ENCODE measurements at places on chromosomes 1 and 21.
A peak's percentile ranks its signal among the peaks of the same experiment; 100 is the strongest.

GRCh38 chr1:17654519-17654918 lies 100.6 kb upstream of the ACTL8 start:
- DNase-seq: no peak

- no peak for DNase-seq
These were observed 1.2 kb downstream of the PPT1 start for GRCh38 chr1:40095806-40096205.

DNA sequence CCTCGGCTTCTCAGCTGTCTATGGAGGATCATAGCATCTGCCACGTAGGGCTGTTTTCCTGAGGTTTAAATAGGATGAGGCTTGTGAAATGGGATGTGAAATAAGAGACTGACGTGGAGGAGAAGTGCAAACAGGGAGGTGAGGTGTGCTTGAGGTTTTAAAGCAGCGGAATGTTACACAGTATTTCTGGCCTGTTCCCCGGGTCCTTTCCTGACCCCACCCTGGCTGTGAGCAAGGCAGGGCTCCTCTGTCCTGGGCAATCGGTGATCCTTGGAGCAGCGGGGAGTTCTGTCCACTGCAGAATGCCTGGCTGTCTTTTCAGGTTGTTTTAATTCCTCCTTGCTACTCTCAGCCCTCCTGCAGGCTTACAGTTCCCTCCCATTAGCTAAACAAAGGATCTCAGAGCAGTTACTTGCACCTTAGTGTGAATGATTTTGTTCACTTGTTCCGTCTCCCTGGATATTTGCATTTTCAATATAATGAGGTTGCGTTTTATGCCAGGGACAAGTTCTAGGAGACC lies 38.6 kb downstream of the LHX4 start:
- DNase-seq: no peak

GRCh38 chr1:193697776-193698175 lies 511.4 kb upstream of the B3GALT2 start:
- DNase-seq: no peak

GRCh38 chr1:212062832-212063438 lies 27.4 kb downstream of the DTL start:
- no peak for DNase-seq

- DNase-seq: no peak
These were observed 1206.2 kb upstream of the NCAM2 start for GRCh38 chr21:19792004-19792403.

DNA sequence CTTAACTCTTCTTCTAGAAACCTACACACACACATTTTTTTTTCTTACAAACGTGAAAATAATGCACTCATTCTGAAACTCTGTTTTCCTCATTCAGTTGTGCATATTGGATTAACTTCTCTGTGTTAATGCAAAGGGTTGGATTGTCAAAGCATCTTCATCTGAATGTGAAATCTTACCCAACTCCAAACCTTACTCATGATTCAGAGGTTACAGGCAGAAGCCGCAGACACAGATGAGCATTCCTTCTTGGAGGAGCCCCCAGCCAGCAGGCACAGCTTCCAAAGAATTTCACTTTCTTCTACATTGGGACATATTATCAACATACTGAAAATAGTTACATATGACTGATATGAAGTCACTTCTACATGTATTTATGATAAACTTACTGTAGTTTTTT lies 15.7 kb downstream of the PATJ start:
- DNase-seq: no peak

- no peak for DNase-seq
These were observed 50.5 kb downstream of the CNN3 start for GRCh38 chr1:94876362-94876761.

DNA sequence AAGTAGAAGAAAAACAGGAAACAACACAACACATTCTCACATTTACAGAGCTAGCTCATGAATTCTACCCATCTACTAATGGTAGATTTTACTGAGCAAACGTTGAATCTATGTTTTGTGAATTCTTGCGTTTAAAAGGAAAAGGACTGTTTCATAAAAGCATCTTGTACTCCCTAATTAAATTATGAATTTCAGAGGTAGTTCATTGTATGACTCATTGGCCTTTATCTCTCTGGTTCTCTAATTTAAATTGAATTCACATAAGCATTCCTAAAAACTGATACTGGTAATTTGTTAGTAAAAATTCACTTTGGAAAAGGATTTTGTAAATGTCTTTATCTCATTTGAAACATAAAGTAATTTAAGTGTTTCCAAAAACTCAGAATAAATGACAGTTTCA lies 687.3 kb downstream of the BRINP3 start:
- no peak for DNase-seq

- no peak for DNase-seq
These were observed 67.8 kb downstream of the SLC37A1 start for GRCh38 chr21:42581336-42581992.

DNA sequence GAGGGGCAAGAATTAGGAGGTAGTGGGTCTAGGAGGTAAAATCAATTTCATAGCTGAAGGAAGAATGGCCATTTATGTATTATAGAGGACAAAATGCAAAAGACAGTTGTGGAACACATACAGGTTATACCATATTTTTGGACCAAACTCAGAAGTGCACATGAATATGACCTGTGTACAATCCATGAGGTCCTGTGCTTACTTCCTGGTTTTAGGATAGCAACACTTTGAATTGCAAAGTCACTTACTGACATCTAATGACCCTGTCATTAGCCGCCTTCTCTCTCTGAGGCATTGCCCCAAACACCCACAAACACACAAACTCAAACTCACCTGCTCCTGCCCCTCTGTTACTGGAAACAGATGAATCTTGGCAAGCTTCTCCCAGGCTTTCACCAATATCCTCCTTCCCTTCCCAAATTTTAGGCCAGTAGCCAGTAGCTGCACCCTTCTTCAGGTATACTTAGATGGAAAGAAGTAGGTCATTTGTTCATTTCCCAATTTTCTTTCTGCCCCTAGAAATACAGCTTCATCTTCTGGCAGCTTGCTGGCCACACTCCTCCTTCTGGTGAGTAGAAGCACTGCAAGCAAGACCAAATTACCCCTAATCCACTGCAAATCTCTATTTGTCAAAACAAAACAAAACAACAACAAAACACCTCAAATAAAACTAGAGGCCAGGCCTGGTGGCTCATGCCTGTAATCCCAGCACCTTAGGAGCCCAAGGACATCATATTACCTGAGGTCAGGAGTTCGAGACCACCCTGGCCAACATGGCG lies 13.7 kb upstream of the RPL5 start:
- no peak for DNase-seq

DNA sequence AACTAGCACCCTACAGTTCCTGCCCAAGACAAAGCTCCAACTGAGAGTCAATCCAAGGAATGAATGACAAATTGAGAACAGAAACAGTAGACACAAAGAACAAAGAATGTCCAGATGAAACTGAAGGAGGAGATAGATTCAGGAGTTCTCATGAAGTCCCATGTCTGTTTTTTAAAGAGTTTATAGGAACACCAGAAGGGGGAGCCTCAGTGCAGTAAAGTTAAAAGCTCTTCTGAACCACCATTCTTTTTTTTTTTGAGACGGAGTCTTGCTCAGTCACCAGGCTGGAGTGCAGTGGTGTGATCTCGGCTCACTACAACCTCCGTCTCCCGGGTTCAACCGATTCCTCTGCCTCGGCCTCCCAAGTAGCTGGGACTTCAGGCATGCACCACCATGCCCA lies 323.6 kb downstream of the MRPL39 start:
- no peak for DNase-seq

DNA sequence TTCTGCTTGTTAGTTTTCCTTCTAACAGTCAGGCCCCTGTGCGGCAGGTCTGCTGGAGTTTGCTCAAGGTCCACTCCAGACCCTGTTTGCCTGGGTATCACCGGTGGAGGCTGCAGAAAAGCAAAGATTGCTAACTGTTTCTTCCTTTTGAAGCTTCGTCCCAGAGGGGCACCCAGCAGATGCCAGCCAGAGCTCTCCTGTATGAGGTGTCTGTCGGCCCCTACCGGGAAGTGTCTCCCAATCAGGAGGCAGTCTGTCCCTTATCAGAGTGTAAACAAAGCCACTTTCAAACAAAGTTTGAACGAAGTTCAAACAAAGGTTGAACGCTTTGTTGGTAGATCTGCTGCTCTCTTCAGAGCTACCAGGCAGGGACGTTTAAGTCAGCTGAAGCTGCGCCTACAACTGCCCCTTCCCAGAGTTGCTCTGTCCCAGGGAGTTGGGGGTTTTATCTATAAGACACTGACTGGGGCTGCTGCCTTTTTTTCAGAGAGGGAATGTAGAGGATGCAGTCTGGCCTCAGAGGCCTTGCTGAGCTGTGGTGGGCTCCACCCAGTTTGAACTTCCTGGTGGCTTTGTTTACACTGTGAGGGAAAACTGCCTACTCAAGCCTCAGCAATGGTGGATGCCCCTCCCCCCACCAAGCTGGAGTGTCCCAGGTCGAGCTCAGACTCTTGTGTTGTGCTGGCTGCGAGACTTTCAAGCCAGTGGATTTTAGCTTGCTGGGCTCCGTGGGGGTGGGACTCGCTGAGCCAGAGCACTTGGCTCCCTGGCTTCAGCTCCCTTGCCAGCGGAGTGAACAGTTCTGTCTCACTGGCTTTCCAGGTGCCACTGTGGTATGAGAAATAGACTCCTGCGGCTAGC lies 401.8 kb downstream of the SRGAP2C start:
- no peak for DNase-seq

GRCh38 chr1:230781594-230781993 lies 34.4 kb downstream of the CAPN9 start:
- no peak for DNase-seq

- no peak for DNase-seq
These were observed 76.9 kb upstream of the GFI1 start for GRCh38 chr1:92563457-92564216.

DNA sequence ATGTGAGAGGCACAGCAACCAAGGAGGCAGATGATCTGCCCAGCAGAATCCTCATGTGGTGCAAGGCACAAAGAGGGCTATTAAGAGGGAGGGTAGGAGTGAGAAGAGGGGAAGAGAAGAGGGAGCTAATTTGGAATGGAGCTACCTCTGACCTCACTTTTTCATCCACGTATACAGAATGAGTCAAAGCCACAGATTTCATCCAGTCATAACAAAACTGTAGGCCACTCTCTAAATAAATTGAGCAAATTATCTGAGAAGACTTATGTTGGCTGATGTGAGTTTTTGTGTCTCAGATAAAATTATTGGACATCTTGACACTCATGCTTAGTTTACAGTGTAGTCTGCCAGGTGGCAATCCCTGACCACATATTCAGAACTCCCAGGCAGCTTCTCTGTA lies 325.6 kb downstream of the TTLL7 start:
- no peak for DNase-seq

- peak; percentile 72 for DNase-seq
These were observed 11.8 kb downstream of the HTR6 start for GRCh38 chr1:19676438-19676922.

DNA sequence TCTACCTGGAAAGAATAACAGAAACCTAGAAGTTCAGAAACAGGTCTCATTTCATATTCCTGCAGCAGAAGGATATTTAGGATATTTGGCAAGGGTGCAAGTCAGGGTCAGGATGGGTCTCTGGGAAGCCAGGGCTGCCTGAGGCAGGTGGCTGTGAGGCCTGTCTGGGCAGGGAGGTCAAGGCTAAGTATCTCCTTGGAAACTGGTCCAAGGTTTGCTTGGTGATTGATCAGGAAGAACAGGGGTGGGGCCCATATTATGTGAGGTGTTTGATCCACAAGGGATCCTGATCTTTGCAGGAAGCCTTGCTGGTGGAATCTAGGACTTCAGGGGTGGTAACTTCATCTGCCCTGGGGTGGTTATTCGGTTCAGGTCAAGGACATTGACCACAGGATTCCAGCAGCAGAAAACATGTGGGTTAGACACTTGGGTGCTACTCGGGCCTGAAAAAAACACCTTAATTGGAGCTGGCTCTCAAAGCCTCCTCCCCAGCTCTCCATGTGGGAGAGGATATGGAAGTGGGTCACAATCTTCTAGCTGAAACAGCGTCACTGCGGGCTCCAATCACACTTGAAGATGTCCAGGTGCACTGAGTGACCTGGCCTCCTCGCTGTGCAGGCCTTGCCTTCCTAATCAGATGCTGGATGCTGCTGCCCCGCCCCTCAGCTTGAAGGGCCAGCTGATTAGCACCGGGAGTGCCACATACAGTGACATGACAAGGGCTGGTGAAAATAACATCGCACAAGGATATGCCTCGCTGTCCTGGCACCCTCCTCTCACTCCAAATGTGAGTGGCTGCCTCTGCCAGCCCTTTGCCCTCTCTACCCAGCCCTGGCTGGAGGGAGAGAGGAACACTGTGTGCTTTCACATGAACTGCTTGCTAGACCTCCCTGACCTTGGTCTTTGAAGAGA lies 8.7 kb downstream of the CTNNBIP1 start:
- DNase-seq: no peak

DNA sequence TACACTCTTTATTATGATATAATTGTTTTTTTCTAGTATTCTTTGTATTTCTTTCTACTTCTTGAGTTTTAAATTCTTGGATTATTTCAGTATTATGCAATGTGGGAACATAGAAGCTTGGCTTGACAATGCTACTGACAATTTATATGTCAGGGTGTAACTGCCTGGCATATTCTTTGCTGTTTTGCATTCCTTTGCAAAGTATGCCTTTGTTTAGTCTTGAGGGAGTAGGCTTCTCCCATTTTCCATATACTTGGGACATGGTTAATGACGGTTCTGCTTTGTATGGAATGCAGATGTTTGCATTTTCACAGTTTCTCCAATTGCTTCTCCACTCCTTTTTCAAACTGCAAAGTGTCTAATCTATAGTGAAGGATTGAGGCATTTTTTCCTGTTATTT lies 109.8 kb downstream of the HMCN1 start:
- no peak for DNase-seq

DNA sequence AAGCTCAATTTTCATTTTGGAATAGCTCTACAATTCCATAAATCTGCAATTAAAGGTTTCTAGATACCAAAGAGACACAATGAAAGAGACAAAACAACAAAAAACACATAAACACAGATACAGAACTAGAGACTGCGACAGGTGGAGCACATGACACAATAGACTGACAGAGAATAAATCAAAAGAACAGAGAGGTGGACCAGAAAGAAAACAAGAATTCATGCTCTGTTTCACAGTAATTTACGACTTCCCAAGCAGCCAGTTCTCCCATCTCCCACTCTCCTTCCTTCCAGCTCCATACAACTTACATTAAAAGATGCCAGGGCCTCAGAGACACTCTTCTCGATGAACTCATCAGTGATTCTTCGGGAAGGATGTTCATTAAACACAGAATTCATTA lies 15.1 kb upstream of the RBM8A start:
- no peak for DNase-seq

- DNase-seq: no peak
These were observed 43.5 kb downstream of the PRKAA2 start for GRCh38 chr1:56688522-56689026.

- DNase-seq: no peak
These were observed 45.4 kb downstream of the CD247 start for GRCh38 chr1:167472752-167473521.

- peak; percentile 28 for DNase-seq
These were observed 27.2 kb upstream of the FOXE3 start for GRCh38 chr1:47388891-47389238.
